ENCODE measurements at places on chromosomes 12 and 14.

- no peak for DNase-seq
These were observed 24.4 kb upstream of the PTPRB start for GRCh38 chr12:70661466-70662161.

GRCh38 chr14:102588821-102589220 is 3.6 kb upstream of the RCOR1 start:
- no peak for DNase-seq

DNA sequence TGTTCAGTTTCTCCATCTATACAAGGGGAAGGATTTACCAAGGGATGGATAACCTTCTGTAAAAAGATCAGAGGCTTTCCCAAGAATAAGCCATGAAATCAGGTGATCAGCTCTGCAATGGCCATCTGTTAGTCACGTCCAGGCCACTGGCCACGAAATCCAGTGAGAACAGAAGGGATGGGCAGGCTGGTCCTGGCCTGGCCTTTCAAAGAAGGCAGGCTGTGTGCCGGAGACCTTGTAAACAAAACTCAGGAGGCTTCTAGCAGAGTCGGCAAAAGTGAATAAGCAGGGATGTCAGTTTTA is 68.5 kb downstream of the RNF34 start:
- DNase-seq, result no peak

GRCh38 chr12:20963762-20964161 is 153.3 kb downstream of the SLCO1B3 start:
- DNase-seq, result no peak

DNA sequence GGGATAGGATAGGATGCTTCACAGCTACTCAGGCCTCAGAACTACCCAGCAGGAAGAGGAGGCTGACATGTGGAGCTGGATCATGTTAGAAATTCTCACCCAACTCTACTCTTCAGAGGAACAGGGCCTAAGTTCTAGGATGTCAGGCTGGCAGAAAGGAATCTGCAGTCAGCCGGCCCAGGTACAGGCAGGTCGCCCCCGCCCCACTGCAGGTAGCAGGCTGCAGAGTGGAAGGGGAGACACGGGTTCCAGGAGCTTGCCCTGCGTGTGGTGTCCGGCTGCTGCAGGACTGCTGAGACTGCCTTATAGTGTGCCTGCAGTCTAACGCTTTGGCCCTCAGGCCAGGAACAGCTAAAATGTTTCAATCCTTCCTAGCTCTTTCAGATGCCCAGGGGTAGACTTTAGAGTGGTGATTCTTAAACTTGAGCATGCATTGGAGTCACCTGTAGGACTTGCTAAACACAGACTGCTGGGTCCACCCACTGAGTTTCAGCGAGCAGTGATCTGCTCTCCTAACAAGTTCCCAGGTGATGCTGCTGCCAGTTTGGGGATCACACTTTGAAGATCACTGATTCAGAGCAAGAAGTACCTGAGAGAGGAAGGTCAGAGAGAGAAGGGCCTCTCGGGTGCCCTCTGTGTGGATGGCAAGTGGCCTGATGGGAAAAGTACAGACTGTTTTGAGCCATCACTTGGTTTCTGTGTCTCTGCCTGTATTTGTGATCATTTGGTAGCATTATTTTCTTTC is 153.6 kb downstream of the PPM1H start:
- DNase-seq, result no peak
